NCI-H345 (cell line): ENCODE measurements at places on chromosomes 11 and 22.

GRCh38 chr11:117723277-117724024 lies 73.6 kb downstream of the DSCAML1 start:
- DNase-seq = no peak

DNA sequence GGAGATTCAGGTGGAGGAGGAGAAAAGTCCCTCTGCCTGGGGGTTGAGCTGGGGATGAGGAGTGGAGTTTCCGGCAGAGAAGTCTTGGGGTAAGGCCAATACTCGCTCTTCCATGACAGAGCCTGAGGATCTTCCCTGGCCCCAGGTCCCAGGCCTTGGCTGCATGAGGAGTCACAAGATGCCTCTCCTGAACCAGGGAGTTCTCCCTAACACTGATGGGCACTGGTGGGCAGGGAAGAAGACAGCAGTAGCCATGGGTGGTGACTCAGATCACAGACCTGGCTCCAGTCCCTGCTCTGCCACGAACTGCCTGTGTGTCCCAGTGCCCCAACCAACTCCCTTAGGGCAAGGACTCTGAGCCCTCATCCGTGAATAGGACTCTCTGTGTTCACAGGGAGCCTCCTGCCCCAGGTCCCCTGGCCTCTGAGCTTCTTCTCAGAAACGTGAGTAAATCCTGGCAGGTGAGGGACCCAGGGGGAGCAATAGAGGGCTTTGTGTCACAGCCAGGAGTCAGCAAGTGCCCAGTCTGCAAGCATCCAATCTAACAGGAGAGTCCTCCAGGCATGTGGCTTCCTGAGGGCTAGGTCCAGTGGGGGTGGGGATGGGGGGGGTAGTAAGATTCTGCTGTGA lies 45.5 kb upstream of the FTH1 start:
- DNase-seq = no peak

GRCh38 chr11:114061048-114061680 lies 1.7 kb downstream of the ZBTB16 start:
- DNase-seq = no peak

- no peak for DNase-seq
Measured at GRCh38 chr11:77301510-77301909, at the start of gene GDPD4. Gene GDPD4 (minus strand): TSS chr11:77301686. CDS start chr11:77285137, 16,549 bp downstream.

GRCh38 chr11:128942817-128943427 lies at the start of gene TP53AIP1:
Gene TP53AIP1 (minus strand): TSS chr11:128942871. CDS start chr11:128937818, 5,053 bp downstream.
- no peak for DNase-seq

GRCh38 chr11:63908631-63909401 lies 8.1 kb downstream of the RCOR2 start:
- no peak for DNase-seq

- DNase-seq = no peak
Measured at GRCh38 chr11:23778971-23779370, 717.9 kb upstream of the LUZP2 start.

DNA sequence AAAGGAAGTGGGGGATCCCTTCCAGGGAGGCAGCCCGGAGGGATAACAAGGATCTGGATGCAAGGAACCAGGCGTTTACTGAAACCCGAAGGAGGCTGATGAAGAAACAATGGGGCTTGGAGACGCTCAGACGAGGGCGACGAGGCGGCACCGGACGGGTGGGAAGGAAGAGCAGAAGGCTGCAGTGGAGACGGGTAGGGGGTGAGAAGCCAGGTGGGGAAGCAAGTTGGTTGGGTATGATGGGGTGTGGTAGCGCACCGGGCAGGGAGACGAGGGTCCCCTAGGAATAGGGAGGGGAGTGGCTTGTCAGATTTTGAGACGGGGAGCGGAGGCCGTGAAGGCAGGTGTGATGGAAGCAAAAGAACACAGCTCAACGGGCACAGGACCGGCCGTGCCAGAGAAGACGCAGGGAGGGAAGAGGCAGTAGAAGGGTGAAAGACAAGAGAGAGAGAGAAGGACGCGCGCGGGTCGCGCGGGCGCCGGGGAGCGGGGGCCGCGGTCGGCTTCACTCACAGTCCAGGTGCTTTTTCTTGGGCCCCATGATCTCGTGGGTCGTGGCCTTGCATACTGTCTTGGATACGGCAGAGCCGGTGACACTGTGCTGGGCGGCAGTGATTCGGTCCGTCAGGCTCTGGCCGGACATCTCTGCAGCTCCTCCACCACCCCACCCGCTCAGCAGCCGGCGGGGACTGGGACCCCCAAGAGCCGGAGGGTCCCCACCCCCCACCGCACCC lies 579 bp downstream of the PICALM start:
- peak; percentile 32 for DNase-seq

GRCh38 chr11:100872951-100873740 lies 186.1 kb downstream of the ARHGAP42 start:
- no peak for DNase-seq

DNA sequence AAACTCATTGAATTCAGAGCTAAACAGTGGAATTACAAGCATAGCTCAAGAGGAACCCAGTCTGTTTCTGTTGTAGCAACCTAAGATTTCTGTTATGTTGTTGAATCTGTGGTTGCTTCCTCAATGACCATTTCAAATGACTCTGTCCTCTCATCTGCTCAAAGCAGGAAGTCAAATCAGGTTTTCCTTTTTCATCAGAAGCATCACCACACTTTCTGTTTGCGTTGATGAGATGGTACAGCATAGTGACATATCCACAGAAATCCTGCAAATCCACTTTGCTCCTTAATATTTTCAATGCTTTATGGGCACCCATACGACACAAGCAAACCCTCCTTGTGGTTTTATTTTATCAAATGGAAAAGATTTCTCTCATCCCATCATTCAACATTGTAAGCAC lies 12.6 kb upstream of the UCP2 start:
- DNase-seq = no peak

DNA sequence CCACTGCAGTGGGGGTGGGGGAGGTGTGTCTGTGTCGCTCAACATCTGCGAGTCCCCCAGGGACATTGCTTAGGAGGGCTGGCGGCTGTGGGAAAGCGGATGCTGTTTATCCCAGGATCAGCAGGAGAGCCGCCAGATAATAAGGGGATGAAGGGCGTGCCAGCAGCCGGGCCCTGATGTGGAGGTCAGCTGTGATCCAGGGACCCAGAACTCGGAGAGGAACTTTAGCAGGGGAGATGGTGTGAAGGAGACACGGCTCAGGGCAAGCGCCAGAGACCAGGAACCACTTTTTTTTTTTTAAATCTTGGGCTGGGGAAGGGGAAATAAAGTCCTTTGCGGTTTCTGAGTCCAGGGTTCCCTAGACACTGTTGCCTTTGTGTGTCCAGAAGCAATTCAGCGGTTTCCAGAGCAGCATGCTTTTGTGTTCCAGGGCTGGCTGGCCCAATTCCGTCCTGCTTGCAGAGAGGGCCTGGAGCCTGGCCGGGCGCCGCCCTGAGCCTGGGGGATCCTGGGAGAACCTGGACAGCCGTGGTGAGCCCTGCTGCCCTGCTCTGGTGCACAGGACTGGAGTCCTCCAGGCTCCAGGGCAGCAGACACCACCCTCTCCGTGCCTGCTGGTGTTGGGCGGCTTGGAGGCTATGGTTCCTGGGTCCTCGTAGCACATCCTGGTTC lies at the start of gene GRAMD4:
TSS of gene GRAMD4 (plus strand) at position 557 of the 672 bp plus-strand sequence. CDS start 6,414 bp downstream, outside the sequence.
- no peak for DNase-seq

DNA sequence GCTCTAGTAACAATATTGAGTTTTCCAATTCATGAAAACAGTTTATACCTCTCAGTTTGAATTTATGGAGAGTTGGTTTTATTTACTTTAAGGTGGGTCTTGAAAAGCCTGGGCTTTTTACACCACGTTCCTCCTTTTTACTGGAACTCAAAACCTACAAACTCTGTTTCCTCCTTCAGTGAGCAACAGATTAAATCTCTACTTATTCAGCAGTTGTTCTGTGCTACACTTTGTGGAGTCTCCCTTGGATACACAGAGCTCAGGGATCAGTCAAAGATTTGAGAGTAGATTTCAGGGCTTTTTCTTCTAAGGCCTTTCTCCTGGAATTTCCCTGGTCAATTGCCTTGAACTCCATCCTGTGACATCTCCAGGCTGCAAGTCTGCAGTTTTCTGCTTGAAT lies 3.5 kb downstream of the NXPE1 start:
- no peak for DNase-seq

- DNase-seq = no peak
Measured at GRCh38 chr11:114290503-114291235, 5.5 kb upstream of the NNMT start.

DNA sequence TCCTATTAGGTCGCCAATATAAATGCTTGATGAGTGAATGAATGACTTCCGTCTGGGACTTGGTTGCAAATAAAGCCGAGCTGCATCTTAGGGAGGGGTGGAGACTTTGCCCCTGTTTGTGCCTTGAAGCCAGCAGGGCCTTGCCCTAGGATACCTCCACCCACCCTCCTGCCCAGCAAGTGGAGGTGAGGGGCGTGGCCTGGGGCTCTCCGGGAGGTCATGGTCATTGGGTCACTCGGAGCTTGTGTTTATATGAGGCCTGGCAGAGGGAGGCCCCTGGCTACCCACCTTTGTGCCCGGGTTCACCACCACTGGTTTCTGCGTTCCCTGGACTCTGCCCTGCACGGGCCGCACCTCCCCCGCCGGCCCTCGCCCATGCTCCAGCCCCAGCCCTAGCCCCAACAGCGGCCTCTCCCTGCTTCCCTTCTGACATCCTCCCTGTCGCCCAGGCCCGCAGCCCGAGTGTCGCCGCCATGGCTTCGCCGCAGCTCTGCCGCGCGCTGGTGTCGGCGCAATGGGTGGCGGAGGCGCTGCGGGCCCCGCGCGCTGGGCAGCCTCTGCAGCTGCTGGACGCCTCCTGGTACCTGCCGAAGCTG lies 4.3 kb downstream of the MPST start:
- DNase-seq = no peak

DNA sequence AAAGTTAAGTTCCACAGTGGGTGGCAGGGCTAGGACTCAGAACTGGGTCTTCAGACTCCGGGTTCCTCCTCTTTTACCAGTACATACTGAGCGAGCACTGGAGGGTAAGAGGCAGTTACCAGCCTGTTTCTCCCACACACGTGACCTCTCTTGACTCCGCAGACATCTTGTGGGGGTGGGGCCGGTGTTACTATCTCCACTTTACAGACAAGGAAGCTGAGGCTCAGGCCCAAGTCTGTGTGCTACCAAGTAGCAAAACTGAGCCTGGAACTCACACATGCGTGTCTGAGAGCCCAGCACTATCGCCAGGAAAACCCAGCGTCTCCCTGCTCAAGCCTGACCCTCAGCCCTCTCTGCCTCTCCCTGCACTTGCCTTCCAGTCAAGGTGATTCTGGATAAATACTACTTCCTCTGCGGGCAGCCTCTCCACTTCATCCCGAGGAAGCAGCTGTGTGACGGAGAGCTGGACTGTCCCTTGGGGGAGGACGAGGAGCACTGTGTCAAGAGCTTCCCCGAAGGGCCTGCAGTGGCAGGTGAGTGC lies 16.0 kb upstream of the SMIM35 start:
- no peak for DNase-seq

DNA sequence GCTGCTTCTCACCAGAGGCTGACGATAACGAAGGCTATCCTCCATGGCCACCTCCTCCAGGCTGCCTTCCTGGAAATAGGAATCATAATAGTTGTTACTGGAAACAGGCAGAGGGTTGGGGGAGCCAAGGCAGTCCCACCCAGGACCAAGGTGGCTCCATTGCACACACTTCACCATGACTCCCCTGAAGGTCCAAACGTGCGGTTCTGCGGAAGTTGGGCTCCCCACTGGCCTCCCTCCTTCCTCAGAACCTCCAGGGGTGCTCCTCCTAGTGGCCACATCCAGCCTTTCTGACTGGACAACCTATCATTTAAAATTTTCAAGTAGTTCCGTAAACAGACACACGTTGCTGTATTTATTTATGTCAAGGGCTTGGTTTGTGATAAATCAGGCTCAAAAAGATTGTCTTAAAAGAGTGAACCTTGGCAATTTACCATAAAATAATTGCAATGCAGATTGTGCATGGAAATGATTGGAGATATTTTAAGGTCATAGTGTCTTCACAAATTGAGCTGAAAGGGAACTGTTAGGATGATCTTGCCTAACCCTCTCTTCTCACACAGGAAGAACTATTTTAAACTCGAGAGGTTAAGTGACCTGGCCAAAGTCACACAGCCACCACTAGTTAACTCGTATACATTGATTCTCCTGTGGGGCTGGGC lies 1.4 kb upstream of the TCN2 start:
- peak; percentile 26 for DNase-seq

DNA sequence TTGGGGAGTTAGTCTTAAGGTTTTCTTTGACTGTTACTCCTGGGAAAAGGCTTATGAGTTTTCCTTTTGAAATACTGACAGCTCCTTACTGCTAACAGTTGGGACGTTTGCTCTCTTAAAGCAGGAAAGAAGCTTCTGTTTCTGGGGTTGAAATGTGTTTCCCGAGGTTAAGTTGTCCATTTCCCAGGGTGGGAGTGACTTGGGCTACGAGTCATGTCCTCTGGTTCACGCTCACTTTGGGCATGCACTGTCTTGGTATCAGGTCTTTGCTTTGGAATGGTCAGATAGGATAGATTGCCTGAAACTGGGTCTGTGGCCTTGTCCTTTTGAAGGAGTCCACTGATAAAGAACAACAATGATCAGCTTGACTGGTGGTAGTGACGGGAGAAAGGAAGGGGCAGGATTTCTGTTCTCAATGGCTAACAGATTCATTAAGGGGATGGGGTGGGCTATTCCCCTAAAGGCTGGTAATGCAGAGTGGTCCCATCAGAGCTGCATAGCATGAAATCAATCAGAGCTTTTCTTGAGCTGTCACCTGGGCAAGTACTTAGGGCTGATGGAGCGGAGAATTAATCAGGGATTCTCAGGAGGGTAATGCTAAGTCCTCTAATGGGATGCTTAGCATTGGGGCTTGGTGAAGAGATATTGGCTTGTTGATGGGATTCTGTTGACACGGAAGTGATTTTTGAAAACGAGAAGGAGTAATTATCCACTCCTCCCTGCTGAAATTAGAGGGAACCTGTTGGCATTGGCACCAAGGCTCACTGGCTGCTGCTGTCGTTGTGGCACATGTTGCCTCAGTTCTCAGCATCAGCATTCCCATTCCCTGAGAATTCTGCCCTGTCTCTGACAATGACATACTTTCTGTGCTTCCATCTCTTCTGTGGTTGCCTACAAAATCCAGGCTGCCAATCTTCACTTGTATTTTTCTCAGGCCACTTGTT lies 81.6 kb downstream of the TEAD1 start:
- peak; percentile 26 for DNase-seq

GRCh38 chr11:91846649-91847048 lies 378.0 kb upstream of the FAT3 start:
- no peak for DNase-seq

GRCh38 chr11:35639591-35640179 lies 21.4 kb downstream of the FJX1 start:
- DNase-seq = no peak

DNA sequence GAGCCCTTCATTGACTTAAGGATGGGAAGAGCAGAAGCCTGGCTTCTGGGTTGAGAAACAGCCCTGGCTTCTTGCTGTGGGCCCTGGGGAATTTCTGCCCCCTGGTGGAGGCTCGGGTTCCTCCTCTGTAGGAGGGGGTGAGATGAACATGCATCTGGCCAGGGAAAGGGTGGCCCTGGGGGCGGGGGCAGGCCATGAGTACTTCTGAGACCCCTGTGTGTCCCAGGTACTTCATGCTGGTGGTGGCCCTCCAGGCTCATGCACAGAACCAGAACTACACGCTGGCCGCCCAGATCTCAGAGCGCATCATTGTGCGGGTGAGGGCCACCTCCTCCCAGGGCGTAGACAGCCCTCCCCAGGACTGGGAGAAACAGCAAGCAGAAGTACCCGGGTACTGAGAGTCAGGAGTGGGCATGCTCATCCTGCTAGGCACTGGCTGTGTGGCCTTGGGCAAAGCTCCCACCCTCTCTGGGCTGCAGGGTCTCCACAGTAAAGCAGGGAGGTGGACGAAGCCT lies 15.8 kb downstream of the TMEM258 start:
- peak; percentile 14 for DNase-seq

GRCh38 chr11:115515647-115516395 lies 11.6 kb upstream of the CADM1 start:
- no peak for DNase-seq
